ENCODE measurements at places on chromosomes 12 and 14.

GRCh38 chr12:124725597-124726237 lies 137.9 kb downstream of the SCARB1 start:
- DNase-seq, result no peak

- no peak for DNase-seq
These were observed 309.2 kb downstream of the PAWR start for GRCh38 chr12:79381248-79382208.

DNA sequence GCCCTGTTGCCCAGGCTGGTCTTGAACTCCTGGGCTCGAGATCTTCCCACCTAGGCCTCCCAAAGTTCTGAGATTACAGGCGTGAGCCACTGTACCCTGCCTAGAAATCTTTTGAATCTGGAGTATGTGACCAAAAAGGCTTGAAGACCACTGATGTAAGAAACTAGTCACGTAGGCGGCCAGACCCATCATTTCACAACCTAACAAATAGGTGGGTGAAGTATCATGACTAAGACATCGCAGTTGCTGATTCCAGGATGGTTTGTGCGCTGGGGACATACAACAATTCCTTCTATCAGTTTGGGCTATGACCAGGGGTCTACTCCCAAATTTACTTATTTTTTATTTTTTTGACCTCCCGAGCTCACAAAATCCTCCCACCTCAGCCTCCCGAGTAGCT lies 11.8 kb upstream of the CDK2AP1 start:
- no peak for DNase-seq

- DNase-seq, result no peak
These were observed 91.1 kb downstream of the IRF2BPL start for GRCh38 chr14:76937181-76938091.

DNA sequence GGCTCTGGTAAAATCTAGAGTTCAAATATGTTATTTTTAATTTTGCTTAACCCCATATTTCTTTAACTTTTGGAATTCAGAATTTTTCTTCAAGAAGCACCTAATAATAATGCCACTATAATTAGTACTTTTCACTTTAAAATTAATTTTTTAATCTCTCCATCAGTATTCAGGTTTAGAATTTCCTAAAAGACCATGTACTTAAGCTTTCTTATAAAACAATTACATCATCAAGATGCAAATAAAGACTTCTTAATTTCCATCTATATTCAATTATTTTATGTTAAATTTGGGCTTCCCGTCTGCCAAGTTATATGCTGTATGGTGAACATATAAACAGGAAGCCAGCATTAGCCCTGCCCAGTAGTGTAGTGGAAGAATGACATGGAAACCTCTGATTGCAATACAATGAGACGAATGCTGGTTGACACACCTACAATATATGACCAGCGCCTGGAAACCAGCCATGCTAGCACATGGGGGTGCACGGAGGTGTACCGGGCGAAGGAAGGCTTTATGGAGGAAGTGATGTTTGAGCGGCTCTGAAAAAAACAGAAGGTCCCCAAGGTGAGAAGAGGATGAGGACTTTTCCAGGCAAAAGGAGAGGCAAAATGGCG lies 82.2 kb downstream of the LLPH start:
- no peak for DNase-seq

DNA sequence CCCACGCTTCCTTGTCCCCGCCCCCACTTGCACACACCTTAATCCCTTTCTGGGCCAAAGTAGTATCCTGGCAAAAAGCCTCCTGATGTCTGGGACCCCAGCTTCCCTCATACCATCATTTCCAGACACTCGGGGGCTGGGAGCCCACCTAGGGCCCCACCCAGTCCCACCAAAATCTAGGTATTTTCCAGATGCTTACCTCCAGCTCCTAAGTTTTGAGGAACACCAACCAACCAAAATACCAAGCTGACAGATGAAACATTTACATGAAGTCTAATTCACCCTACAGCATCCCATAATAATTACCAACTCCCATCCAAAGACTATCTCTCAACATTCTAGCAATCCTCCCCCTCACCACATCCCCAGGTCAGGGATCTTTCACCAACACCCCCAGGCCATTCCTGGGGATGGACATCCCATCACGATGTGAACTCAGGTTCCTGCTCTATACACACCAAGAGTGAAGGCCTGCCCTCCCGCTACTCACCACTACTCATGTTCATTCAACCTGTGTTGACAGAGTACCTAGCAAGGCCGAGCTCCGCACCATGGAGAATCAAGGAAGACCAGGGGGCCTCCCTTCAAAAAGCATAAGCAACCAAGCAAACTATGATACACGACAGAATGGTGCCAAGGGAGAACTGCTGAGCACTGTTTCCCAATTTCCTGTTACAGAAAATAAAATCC lies 1.6 kb upstream of the CHD4 start:
- DNase-seq, result no peak

DNA sequence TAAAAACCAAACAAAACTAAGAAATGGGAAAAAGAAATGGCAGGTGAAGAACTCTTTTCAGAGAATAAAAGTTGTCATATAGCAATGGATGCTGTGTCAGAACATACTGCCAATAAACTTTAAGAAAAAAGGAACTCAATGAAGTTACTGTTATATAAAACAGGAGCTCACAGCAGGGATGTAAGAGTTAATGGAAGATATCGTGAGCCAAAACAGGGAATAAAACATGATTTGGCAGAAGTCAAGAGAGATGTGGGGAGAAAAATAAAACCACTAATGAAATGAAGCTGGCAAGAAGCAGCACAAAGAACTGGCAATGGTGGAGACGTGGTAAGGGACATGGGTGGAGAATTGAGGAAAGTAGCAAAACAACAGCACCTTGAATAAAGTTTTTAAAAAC lies 61.0 kb downstream of the TAOK3 start:
- no peak for DNase-seq
